Fibroblast of skin of scalp (primary cell): ENCODE measurements at places on chromosomes 13 and 19.

DNA sequence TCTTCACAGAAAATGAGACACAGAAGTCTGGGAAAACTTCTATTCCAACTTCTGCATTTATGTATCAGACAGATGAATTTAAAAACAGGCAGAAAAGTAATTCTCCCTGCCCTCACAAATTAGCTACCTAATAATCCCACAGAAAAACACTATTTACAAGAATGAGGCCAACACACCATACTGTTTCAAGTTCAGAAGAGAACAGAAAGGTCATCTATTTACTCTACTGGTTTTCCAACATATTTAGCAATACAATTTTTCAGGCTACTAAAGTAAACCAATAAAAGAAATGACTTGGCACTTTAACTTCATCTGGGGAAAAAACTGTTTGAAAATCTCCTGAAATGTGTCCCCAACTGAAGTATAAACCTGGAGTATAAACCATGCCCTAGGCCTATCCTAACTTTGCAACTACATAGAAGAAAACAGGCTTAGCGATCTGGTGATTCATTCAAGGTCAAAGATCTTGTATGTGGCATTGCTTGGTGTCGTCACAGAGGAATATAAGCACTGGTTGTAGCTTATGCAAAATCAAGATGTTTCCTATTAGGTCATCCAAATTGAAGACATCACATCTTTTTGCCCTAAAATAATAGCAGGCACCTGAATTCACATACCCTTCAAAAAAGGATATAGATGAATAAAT lies 20.1 kb upstream of the EBPL start:
- DNase-seq, result no peak

- no peak for DNase-seq
Observed at GRCh38 chr13:53863520-53863919, 834.9 kb downstream of the OLFM4 start.

DNA sequence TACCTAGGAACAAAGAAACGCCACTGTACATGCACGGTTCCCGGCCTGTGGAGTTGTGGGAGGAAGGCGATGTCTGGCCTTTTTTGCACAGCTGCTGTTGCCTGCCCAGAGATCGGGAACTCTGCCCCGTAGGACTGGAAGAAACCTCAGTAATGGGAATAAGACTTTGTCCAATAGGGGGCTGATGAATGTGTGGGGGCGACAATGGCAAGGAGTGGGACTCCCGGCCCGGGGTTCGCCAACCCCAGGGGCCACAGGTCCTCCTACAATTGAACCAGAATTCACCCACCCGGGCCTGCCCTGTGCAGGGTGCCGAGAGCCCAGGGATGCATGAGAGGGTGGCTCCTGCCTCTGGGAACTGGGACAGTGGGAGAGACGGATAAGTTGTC lies 2.0 kb upstream of the CEBPA start:
- no peak for DNase-seq

DNA sequence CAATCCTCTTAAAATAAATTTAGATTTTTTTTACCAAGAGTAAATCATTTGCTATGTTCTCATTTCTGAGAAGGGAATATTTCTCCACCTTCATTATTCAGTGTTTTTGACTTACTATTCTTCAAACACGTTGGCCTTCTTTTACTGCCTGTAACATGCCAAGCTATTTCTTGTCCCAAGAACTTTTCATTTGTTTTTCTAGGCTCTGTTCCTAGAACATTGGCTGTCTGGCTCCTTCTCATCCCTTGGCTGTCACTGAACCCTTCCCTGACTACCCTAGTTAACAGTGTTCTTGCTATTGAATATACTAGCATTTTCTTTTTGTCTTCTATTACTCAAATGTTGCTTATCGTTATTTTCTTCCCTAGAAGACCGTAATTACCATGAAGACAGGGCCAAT lies 248.1 kb downstream of the ITGBL1 start:
- peak; percentile 21 for DNase-seq

GRCh38 chr19:10826846-10827245 lies 9.2 kb downstream of the TMED1 start:
- no peak for DNase-seq

DNA sequence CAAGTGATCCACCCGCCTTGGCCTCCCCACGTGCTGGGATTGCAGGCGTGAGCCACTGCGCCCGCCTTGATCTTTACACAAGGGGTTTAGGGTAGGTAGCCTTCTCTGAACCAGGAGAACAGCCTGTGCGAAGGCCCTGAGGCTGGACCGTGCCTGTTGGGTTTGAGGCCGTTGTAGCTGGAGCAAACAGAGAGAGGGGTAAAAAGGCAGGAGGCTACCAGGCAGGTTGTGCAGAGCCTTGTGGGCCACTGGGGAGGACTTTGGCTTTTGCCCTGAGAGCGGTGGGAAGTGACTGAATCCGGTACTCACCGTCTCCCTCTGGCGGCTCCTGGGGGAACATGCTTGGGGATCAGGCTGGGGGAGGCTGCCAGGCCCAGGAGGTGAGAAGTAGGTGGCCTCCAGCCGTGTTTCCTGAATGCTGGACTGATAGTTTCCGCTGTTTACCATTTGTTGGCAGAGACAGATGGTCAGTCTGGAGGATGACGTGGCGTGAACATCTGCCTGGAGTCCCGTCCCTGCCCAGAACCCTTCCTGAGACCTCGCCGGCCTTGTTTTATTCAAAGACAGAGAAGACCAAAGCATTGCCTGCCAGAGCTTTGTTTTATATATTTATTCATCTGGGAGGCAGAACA lies 24.6 kb downstream of the SPC24 start:
- DNase-seq, result peak; percentile 64

- no peak for DNase-seq
Observed at GRCh38 chr13:35859981-35860380, 271.2 kb downstream of the DCLK1 start.

DNA sequence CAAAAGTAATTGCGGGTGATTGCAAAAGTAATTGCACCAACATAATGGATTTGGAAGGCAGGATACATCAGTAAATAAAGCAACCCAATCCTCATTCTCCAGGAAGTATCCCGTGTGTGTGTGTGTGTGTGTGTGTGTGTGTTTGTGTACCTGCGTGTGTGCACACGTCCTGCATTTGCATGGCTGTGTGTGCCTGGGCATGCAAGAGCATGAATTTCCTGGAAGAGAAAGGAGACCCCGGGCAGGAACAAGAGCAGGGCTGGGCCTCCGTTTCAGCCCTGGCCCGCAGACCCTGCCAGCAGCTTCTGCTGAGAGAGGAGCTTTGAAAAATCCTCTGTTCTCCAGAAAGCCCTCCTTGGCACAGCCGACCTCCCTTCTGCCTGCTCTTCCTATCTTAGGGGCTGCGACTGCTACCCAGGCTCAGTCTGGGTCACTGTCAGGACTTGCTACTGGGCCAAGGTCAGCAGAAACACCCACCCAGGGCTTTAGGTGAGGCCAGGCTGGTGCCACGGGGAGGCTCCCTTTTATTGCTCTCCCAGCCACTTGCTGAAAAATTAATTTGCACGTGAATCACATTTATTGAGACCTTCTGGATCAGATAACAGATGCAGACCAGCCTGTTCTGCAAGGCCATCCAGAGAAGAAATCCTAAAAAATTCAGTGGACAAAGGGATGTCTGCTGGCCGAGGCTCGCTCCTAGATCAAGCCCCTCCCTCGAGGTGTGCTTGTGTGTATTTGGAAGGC lies 258.3 kb downstream of the ZNF536 start:
- DNase-seq, result no peak

DNA sequence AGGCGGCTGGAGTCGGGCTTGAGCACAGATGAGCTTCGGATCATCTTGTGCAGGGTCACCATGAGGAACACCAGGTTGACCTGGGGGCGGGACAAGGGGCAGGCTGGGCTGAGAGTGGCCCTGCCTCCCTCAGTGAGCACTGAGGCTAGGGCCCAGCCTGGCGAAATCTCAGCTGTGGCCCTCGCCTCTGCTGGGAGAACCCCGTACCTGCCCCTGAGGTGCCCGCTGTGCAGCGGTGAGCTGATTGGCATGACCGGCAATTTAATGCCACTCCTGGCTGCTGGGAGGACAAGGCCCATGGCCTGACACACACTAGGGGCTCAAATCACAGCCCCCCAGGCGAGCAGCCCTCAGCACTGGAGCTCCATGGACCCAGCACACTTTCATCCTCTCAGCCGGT lies 19.7 kb upstream of the ASF1B start:
- no peak for DNase-seq

GRCh38 chr13:77034881-77035280 lies 7.9 kb upstream of the FBXL3 start:
- peak; percentile 37 for DNase-seq

DNA sequence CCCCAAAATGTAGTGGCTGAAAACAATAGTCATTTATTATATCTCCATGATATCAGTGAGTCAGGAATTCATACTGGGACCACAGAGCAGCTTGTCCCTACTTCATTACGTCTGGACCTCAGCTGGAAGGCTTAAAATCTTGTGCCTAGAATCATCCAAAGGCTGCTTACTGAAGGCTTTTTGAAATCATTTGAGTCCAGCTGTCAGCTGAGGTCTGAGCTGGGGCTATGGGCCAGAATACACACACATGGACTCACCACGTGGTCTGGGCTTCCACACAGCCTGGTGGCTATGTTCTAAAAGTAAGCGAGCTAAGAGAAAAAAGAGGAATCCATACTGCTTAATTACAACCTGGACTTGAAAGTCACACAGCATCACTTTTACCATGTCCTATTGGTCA lies 209.2 kb downstream of the KCTD12 start:
- DNase-seq, result peak; percentile 33

GRCh38 chr13:37113534-37113933 lies 8.1 kb upstream of the CSNK1A1L start:
- DNase-seq, result no peak

DNA sequence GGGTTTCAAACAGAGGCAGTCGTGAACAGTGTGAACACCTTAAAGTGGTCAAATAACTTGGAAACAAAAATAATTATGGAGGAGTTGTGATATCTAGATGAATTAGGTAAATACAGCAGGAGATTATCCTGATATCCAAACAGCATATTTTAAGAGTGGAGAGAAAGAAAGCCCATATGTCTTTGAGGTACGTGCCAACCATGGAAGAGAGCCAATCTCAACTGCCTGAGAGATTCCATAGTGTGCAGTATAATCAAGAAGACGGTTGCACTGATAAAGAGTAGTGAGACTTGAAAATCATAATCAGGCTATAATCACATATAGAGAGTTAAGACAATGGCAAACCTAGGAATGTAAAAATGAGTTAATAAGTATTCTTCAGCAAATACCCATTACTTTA lies 472.8 kb upstream of the SLITRK5 start:
- no peak for DNase-seq

- DNase-seq, result no peak
Observed at GRCh38 chr13:64480672-64481071, 2749.5 kb downstream of the PCDH9 start.
